Fibroblast of villous mesenchyme (primary cell): ENCODE measurements at places on chromosomes 4 and X. TPM values are rescaled to one million over a fixed set of nuclear protein-coding genes. Genes with fewer than 3 reads are reported as not detected.

- DNase-seq, result peak; percentile 82
Measured at GRCh38 chrX:120457766-120458180, 11.3 kb downstream of the LAMP2 start.

DNA sequence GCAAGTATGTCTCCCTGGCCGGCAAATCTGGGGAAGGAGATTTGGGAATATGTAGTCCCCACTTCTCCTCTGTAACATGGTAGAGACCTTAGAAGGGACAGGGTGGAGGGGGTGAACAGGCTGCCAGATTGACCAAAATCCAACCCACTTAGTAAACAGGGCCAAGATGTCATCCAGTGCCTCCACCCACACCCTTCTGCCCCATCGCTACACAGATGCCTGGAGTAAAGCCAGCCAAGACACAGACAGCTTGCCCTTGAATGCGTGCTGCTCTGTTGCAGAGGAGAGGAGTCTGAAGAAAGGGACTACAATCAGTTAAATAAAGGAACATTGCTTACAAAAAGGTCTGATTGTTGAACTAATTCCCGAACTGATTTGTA, 160.1 kb upstream of the LDB2 start:
- no peak for DNase-seq

GRCh38 chr4:113584407-113585150, 177.0 kb downstream of the CAMK2D start:
- DNase-seq, result peak; percentile 49

MRPL1 gene
- 26.7 and 42.3 TPM in 2 replicates for total RNA-seq

DNA sequence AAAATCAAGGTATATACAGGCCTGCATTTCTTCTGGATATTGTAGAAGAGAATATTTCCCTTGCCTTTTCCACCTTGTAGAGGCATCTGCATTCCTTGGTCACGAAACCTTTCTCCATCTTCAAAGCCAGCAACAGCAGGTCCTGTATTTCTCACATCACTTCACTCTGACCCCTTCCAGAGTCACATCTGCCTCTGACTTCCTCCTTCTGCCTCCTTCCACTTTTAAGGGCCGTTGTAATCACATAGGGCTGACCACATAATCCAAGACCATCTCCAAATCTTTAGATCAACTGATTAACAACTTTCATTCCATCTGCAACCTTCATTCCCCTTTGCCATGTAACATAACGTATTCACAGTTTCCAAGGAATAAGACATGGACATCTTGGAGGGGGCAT, 38.3 kb upstream of the NDP start:
- no peak for DNase-seq

DNA sequence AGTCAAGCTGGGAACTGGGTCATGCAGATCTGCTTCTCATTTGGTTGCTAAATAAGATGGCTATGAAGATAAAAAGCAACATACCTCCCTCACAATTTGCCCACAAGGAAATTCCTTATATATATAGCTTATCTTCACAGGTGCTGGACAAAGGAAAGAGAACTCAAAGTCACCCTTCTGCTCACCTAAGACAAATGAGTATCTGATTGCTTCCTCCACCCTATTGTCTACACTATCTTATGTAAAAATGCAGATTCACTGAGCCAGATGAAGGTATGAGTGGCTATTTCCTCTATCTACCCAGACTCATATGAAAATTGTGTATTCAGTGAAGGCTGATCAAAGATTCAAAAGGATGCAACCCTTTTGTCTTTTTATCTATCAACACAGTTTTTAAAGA, 50.8 kb downstream of the CHM start:
- no peak for DNase-seq

DNA sequence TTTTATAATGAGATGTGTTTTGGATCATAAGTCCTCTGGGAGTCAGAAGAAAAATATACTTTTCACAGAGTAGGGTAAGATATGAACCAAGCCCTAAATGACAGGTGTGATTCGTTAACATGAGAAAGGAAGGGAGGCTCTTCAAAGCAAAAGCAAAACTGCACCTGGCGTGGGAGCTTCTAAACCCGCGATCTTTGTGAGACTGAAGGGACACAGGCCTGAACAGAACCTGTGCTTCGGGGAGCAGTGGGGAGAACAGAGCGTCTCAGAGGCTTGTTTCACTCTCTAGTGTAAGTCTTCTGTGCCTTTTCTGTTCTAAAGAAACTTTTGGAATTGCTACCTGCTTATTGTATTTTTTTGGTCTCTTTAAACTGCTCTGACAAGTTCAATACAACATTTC, 30.2 kb upstream of the CYP4V2 start:
- DNase-seq, result no peak

DNA sequence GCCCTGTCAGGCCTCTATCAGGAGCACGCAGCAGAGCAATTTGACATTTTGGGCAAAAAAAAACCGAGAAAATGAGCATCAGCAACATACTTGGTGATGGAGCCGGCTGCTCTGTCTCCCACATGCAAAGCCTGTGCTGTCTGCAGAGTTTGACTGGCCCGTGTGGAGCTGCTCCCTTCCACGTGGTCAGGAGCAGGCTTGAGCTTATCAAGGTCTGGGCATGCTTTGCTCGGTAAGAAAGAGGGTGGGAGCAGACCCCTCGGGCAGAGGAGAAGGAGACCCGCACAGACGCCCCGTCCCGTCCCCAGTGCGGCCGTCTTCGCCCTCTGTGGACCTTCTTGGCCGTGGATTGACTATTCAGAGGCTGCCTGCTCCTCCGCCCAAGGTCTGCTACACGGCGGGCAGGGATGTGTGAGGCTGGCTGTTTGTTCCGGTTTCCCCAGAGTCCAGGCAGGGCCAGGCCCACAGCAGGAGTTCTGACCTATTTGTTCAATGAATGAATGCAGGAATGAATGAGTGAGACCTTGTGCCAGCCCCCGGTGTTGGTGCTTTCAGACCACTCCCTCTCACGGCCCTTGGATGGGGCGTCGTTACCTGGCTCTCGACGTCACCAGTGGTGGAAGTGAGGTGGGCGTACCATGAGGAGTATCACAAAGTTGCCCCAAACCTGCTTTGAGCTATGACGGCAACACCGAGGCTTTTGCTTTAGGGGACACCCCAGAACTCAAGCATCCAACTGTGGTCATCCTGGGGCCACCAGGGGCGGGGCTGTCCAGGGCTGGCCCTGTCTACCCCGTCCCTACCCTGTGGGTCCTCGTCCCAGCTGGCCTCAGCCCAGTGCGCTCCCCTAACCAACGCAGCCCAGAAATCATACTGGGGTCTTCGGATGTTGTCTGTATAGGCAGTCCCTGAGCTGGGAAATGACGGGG, 54.7 kb upstream of the ADRA2C start:
- no peak for DNase-seq

CLGN gene
- 1.6 and 1.7 TPM in 2 replicates for total RNA-seq

- no peak for DNase-seq
Measured at GRCh38 chr4:100977274-100977673, 370.1 kb downstream of the PPP3CA start.

GRCh38 chr4:786861-787300, 39.0 kb downstream of the CPLX1 start:
- no peak for DNase-seq

ERAS gene
- not detected in 2 replicates for total RNA-seq

ODAPH gene
- total RNA-seq, result not detected in 2 replicates

PCYT1B gene
- 0.64 and 0.86 TPM in 2 replicates for total RNA-seq

DNA sequence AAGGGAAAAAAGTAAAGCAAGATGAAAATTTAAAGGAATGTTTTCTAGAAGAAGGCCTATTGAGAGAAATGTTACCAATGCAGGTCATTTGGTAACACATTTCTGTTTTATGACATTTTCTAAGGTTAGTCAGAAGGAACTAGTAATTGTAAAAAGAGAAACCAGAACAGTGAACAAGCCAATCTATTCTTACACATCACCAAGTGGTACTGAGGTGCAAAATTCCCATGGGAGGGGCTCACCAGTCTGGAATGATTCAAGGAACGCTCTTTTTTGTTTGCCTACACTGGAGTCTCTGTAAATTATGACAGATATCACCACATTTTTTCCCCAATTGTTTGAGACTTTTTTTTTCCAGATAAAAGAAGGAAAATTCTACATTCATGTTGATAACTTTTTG, 404.7 kb upstream of the CNKSR2 start:
- DNase-seq, result no peak

DNA sequence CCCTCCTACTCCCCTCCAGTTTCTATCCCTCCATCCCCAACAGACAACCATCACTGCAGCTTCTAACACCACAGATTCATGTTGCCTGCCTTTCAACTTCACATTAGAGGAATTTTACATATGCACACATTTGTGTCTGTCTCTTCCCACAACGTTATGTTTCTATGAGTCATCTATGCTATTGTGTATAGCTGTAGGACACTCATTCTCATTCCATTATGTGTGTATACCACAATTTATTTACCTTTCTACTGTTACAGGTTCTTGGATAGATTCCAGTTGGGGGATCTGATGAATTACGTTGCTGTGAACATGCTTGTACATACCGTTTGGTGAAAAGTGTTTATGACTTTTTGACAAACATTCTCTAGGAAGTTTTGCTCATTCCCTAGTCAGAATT, 58.8 kb upstream of the TRPC3 start:
- DNase-seq, result no peak

DNA sequence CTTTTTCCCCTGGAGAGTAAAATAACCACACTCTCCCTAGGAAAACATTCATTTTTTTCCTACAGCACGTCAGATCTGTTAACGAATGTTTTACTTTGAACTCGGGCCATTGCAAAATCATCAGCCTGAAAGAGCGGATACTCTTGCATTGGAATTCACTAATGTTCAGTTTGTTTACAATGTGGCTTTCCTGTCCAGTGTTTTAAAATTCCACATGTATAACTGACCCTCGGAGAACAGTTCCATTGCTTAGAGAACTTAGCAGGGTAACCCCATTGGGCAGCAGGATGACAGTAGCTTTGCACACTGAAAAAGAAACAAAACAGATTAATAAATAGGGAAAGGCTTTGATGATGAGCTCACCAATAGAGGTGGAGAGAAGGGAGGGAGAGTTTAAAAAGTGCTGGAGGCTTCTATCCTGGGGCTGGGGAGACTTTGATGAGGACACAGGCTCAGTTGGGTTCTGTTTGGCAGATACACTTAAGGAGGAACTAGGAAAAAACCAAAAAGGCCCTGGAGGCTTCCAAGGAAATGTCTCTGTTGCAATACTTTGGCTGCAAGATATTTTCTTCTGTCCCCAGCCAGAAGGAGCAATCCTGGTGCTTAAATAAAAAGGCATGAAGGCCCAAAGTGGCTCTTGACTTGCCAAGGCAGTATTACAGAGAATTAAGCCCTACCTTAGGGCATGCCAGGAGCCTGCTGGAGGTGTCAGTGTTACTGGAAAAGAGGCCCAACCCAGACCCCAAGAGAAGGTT, 143.1 kb downstream of the ARSF start:
- DNase-seq, result peak; percentile 96

- DNase-seq, result peak; percentile 3
Measured at GRCh38 chrX:11704725-11705495, 39.2 kb upstream of the ARHGAP6 start.

- DNase-seq, result peak; percentile 7
Measured at GRCh38 chrX:31656013-31656412, 584.2 kb upstream of the FTHL17 start.

DNA sequence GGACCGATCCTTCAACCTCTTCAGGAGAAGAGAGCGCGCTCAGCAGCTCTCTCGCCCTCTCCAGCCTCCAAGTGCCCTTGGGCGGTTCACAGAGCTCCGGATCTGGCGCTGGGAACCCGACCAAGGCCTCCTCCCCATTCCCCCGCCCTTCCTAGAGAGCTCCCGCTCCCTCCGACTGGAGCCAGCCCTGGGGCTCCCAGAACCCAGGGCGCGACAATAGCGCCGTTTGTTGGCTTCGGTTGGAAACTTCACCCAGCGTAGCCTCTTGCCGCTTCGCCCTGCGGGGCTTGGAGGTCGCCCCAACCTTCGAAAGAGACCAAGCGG, 3.1 kb upstream of the SOX3 start:
- DNase-seq, result no peak

GRCh38 chr4:3047464-3048286, 26.7 kb downstream of the HTT-AS start:
- peak; percentile 56 for DNase-seq

CYBB gene
- total RNA-seq, result under 0.01 and 0.32 TPM in 2 replicates

HTN3 gene
- not detected in 2 replicates for total RNA-seq

DNA sequence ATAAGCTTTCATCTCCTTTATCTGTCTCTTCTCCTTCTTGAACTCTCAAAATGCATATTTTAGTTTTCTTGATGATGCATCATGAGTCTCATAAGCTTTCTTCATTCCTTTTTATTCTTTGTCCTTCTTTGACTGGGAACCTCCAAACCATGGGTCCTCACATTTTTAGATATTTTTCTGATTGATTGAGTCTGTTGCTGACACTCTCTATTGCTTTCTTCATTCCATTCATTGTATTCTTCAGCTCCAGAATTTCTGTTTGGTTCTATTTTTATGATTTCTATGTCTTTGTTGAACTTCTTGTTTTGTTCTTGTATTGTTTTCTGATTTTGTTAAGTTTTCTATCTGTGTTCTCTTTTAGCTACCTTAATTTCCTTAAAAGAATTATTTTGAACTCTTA, 74.9 kb downstream of the ADAMTS3 start:
- DNase-seq, result no peak

DNA sequence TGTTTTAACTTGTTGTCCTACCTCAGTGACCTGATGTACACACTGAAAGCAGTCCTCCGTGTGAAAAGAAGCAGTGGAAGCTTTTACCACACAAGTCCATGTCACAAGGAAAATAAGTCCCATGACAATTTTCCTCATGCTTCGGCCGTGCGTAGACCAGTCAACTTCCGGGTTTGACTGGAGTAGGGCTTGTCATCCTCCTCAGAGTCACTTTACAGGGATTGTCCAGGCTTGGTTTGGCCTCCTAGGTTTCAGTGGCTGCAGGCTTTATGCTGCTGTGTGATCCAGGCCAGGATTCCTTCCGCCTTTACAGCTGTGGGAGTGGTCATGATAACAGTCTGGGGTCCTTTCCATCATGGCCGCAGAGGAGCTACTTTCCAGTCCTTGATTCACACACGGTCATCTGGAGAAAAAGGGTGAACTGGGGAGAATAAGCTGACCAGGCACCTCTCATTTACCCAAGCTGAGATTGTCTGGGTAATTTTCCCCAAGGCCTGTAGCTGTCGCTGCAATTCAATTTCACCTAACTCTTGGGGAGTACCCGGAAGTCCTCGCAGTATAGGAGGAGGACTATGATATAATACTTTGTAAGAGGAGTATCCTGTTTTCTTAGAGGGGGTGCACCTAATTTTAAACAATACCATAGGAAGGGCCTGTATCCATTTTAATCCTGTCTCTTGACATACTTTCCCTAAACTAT, 206.1 kb upstream of the KLF8 start:
- no peak for DNase-seq

CDX4 gene
- total RNA-seq, result not detected in 2 replicates

GRCh38 chrX:72693477-72693876, 20.6 kb downstream of the PHKA1 start:
- no peak for DNase-seq

- DNase-seq, result peak; percentile 60
Measured at GRCh38 chrX:10089378-10089795, 67.4 kb upstream of the CLCN4 start.

GRCh38 chr4:104469794-104470193, 24.9 kb downstream of the CXXC4 start:
- no peak for DNase-seq

DNA sequence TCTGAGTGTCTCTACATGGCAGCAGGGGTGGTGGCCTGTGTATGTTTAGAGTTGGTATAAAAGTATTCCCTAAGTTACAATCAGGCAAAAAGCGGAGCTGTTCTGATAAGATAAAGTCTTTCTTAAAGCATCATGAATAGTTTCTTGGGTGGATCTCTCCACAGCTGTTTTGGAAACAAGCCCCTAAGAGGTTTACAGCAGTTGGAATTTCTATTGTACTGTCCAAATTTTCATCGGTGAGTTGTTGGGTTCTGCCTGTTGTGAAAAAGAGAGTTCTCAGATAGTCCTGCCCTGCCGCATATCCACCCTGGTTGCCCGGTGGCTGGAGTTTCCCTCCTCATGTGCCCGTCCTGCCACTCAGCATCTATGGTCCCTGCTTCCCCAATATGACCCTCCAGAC, 50.1 kb downstream of the C4orf51 start:
- no peak for DNase-seq

ARHGAP24 gene
- 37.0 and 56.6 TPM in 2 replicates for total RNA-seq
